ENCODE measurements at places on chromosomes 7 and 10.

GRCh38 chr10:79005126-79005810 is 63.5 kb upstream of the ZMIZ1 start:
- DNase-seq: no peak

DNA sequence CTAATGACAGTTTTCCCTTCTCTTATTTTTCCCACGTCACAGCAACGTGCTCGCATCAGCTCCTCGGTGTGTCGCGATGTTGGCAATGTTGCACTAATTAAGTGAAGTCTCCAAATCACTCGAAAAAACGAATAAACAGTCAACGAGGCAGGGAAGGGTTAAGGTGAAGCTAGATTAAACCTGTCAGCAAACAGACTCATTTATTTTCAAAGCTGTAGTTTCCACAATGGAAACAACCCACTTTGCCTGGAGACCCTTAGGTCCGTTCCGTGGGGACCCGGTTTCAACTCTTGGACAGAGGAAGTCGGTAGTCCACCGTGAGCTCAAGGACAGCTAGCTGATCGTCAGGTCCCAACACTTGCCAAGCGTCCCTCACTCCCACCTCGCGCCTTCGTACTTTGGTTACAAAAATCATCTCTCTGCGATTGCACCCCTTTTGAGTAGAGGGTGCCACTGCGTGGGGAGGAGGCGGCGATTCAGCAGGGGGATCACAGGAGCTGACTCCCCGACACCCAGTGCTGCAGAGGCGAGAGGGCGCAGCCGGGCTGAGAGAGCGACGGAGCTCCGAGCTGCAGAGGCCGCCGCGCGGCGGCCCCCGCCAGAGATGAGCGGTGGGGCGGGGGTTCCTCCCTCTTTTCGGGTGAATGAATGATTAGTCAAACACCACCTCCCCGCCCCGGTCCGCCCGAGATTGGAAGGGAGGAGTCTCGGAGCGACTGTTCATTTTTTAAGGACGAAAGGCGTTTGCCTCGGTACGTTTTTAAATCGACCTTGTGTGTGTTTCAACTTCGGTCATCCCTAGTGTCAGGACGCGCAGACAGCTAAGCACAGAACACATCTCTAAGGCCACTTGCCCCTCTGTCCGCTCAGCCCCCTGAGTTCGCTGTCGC is 1.3 kb upstream of the BMPER start:
- peak; percentile 60 for DNase-seq

- DNase-seq: no peak
These were observed 324.1 kb upstream of the LRRN3 start for GRCh38 chr7:110766864-110767263.

DNA sequence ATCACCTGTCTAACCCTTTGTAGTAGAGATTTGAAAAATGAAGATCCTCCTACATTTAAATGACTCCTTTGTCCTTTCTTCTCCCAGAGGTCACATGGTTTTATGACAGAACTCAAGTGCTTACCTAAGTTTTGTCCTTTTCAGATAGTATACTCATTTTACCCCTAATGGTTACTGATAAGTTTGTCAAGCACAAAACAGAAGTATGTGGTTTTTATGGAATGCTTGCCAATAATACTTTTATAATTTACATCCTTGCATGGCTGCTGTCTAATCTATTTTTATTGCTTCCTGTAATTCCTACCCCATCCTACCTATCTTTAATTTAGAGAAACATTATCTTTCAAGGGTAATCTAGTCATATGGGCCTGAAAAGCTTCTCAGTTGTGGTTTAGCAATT is 37.5 kb downstream of the HELLS start:
- no peak for DNase-seq

GRCh38 chr10:1050145-1050544 is 1.2 kb upstream of the IDI1 start:
- no peak for DNase-seq

GRCh38 chr7:139735912-139736595 is 41.7 kb downstream of the HIPK2 start:
- DNase-seq: no peak

GRCh38 chr10:124420254-124420653 is 1.5 kb upstream of the OAT start:
- DNase-seq: no peak

DNA sequence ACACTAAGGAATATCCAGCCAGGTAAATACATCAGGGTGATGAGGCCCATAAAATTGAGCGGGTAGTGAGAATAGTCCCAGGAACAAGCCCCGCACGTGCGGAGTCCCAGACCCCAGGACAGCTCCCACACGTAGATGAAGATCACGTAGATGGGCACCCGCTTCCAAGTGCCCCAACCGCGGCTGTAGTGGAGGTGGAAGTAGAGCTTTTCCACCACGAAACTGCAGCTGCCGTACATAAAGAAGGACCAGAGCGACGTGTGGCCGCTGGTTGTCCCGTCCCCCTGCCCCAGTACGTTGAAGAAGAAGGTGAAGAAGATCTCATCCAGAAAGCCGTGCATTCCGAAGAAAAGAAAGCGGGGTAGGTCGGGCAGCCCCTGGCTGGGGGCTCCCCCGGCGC is 948 bp downstream of the TMEM229A start:
- DNase-seq: no peak

- no peak for DNase-seq
These were observed 123.9 kb upstream of the ZMIZ1 start for GRCh38 chr10:78944723-78945312.

- DNase-seq: no peak
These were observed 205.6 kb upstream of the PRSS58 start for GRCh38 chr7:142463401-142463850.

GRCh38 chr7:130371046-130371445 is 9.2 kb upstream of the CPA1 start:
- no peak for DNase-seq

DNA sequence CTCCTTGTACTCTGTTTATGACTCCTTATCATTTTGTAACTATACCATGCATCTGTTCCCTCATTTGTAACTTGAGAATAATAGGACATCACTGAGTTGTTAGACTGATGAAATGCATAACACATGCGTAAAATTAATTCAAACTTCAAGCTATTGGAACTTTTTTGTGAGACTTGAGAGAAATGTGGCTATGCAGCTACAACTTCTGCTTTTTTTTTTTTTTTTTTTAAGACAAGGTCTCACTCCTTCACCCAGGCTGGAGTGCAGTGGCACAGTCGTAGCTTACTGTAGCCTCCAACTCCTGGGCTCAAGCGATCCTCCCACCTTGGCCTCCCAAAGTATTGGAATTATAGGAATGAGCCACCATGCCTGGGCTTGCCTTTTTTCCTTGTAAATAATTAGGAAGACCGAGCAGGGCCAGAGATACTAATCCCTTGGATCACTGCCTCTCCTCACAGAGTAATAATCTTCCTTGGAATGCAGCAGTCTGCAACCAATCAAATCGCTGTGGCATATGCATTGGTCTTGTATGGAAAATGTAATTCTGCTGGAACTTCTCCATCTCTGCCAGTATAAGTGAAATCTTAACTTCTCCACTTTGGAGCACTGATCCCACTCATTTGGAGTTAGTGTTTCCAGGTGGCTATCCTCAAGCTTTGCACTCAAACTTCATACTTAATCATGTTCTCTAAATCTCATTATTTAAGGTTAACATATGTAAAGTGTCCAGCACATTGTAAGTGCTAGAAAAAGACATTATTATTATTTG is 2.0 kb upstream of the PANK1 start:
- no peak for DNase-seq

- no peak for DNase-seq
These were observed 1.0 kb downstream of the TMEM176B start for GRCh38 chr7:150799156-150799555.

- no peak for DNase-seq
These were observed 141.6 kb upstream of the WNT16 start for GRCh38 chr7:121187222-121187621.

DNA sequence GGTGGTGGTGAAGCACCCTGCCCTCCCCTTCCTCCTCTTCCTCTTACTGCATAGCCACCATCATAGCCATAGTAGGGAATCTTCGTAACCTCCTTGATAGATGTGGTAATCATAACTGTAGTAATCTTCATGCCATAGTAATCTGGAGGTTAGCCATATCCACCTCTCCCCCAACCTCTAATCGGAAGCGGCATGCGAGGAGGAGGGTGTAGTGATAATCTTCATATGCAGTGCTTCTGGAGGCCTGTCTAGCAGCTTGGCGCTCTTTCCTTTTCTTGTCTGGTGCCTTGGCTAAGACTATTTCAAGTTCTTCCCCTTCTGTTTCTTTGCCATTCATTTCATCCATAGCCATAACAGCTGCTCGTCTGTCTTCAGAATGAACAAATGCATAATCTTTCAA is 90.9 kb downstream of the MLLT10 start:
- no peak for DNase-seq

DNA sequence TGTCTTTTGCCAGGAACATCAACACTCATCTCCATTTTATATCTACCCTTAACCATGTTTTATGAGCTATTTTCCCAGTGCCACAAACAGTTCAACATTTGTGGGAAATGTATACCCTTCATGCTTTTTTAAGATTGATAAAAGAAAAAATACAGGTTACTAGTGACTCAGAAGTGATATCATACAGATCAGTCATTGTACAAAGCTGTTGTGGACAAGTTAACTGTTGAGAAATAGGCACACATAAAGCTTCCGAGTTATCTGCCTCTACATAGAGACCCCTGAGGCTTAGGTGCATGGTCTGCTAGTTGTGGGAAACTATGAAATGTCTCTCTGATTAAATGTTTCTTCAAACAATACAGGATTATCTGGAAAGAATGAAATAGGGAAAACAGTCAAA is 96.3 kb downstream of the LSM5 start:
- no peak for DNase-seq

DNA sequence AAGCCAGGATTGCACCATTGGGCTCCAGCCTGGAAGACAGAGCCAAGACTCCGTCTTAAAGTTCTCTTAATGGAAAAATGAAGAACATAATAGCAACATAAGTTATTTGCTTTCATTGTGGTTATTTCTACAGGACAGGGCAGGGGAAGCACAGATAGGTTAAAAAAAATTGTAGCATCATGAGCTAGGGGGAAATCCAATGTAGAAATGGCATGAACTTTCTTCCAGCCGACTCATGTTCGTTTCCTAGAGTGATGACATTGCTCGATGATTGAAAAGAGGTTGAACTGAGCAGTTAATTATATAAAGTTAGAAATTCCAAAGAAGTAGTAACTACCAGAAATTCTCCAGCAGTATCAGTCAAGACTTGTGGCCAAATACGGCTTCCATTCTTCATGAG is 64.9 kb downstream of the DAGLB start:
- DNase-seq: no peak

DNA sequence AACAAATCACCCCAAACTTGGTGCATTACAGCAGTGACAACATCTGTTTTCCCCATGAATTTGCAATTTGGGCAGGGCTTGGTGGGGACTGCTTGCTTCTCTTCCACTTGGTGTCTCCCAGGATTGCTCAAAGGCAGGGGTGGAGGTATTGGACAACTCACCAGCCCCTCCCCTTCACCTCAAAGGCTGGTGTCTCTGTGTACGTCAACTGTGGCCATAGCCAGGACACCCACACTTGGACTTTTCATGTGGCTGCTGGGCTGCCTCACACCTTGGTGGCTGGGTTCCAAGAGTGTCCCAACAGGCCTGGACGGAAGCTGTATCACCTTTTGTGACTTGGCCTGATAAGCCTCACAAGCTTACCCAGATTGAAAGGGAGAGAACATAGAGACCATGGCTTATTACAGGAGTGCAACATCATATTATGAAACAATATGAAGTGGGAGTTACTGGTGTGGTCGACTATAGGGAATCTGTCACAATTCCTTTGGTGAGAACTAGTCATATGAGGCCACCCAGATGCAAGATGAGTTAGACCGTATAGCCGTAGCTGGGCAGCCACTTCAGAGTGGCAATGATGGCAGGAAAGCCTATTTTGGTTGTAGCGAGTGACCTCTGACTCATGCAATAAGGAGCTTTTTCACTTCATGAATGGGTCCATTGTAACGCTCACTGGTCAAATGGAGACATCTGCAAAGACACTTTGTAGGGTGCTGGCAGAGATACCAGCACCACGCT is 187.6 kb upstream of the ITGB1 start:
- no peak for DNase-seq

DNA sequence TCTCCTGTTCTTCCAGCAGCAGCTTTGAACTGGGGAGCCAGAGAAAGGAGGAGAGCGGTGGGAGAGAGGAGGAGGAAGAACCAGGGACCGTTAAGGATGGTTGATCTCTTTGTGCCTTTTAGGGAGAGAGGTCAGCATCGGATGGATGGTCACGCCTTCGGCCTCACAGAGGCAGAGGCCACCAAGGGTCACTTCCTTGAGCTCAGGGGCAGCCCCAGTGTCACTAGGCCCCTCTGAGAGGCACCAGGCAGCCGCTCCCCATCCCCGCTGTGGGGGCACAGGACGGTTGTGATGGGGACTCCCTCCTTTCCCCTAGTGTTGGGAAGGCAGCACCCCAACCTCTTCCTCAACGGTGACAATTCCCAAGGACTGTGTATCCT is 121.4 kb downstream of the DNAJB6 start:
- DNase-seq: no peak

DNA sequence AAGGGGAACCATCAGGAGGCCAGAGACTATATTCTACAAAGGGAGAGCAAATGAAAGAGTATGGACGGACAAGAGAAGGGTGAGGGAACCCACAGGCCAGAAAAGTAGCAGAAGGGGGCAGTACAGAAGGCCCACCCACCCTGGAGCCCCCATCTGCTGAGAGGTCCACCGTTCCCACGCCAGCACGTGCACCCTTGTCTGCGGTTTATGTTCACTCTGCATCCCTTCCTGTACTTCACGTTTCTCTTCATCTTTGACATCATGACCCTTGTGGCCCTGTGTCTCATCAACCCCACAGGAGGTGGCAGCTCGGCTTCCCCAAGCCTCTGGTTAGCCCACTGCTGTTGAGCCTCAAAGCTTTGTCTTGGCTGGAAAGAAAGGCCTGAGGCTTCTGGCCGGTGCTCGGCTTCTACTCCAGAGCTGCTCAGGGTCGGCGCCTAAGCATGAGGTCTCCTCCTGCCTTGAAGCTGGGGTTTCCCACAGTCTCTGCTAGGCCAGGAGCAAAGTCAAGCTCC is 138.0 kb downstream of the DLG5 start:
- no peak for DNase-seq

DNA sequence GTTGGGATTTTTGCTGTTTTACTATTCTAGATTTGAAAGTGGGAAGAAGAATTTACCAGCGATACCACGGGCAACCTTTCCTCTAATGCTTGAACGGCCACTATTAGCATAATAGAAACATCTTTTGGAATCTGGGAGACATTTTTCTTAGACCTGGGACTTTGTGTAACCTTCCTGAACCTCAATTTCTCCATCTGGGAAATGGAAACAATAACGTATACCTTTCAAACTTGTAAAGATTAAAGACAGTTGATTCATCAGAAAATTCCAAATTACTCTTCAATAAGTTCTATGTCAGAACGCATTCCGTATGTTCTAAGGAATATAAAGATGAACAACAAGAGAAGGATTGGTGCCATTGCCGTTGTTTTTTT is 453 bp upstream of the RNLS start:
- DNase-seq: no peak

DNA sequence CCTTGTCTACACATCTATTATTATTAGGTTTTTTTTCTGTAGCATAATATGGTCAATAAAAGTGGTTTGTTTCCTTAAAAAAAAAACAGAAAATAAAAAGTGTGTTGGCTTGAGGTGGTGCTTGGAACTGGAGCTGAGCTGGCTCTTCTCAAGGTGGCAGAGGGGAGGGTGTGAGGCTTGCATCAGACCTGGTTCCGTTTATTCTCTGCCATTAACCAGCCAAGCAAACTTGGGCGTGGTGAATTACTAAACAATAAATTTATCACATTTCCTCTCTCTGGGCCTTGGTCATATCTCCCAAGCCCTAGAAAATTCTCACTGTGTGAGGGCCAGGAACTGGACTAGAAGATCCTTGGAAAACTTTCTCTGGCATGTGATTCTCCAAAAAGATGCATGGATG is 427.5 kb upstream of the MKI67 start:
- no peak for DNase-seq

- DNase-seq: no peak
These were observed 289.3 kb downstream of the CELF2 start for GRCh38 chr10:11307004-11307403.

Data from NCI-H2171 treated with DMSO at 0.1 percent for 48 hours (cell line).